ENCODE measurements at places on chromosomes 5 and 9. TPM values are rescaled to one million over a fixed set of nuclear protein-coding genes. Genes with fewer than 3 reads are reported as not detected.
A peak's percentile ranks its signal among the peaks of the same experiment; 100 is the strongest.

DNA sequence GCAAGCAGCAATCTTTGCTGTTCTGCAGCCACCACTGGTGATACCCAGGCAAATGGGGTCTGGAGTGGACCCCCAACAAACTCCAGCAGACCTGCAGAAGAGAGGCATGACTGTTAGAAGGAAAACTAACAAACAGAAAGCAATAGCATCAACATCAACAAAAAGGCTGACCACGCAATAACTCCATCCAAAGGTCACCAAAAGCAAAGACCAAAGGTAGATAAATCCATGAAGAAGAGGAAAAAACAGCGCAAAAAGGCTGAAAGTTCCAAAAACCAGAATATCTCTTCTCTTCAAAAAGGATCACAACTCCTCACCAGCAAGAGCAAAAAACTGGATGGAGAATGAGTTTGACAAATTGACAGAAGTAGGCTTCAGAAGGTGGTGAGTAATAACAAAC lies 23.4 kb downstream of the FRMD3 start:
- H3K36me3 ChIP-seq, result no peaks in the 10 kb centered on the region
- H3K4me3 ChIP-seq, result no peak overlapping the region
- H3K27ac ChIP-seq, result no peak overlapping the region
- no peaks in the 10 kb centered on the region for H3K4me1 ChIP-seq
- H3K27me3 ChIP-seq, result no peaks in the 10 kb centered on the region

DNA sequence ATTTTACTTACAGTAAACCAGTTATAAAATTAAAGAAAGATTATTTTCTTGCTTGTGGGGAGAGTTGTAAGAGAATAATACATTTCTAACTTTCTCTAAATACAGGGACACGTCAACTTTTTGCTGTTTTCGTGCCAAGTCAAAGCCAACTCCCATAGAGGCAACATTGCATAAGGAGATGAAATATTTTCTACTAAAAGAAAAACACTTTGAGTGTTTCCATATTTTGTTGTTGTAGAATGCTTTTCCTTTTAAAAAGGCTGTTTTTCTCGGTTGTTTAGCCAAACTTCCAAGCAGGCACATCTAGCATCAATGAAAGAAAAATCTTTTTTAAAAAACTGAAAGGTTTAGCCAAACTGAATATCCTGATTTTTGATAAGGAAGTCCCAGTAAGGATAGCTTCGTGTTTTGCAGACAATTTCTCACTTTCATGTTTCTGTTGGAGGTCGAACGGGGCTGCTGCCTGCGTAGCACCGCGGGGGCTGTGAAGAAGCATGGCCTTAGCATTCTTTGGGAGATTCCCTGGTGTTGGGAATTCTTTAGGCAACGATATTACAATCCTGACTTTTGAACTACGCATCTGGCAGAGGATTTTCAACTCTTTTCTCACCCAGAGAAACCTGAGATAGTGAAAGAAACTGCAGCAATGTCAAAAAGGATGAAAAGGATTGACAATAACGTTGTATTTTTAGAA lies 108.1 kb upstream of the FBXL7 start:
- H3K4me1 ChIP-seq, result no peaks in the 10 kb centered on the region

GRCh38 chr5:39639618-39640089 lies 214.9 kb upstream of the DAB2 start:
- no peak overlapping the region for H3K27ac ChIP-seq
- no peaks in the 10 kb centered on the region for H3K27me3 ChIP-seq
- no peaks in the 10 kb centered on the region for H3K4me1 ChIP-seq

- DNase-seq, result no peak
- H3K27me3 ChIP-seq, result no peaks in the 10 kb centered on the region
- no peak overlapping the region for H3K4me3 ChIP-seq
- no peak overlapping the region for H3K27ac ChIP-seq
- H3K36me3 ChIP-seq, result no peaks in the 10 kb centered on the region
- H3K4me1 ChIP-seq, result peaks cover 4% of the 10 kb centered on the region
Observed at GRCh38 chr5:55618318-55618717, 83.6 kb upstream of the PLPP1 start.

GRCh38 chr5:72387985-72388384 lies 67.8 kb downstream of the PTCD2 start:
- DNase-seq, result no peak
- H3K36me3 ChIP-seq, result no peaks in the 10 kb centered on the region

DNA sequence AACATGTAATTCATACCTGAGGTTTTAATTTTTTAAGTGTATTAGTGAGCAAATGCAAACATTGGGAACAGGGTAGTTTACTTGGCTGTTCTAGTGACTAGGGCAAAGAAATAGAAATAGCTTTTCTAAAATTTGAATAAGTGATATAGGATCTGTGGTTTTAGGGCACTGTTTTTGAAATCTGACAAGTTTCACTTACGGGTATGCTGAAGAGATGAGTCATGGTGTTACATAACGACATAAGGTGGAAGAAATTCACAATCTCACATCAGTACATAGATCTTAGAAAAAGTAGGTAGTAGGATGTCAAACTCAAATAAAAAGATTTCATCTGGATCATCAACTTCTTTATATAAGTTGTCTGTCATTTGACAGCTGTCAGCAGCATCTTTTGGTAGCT lies 772.3 kb downstream of the MAT2B start:
- H3K27ac ChIP-seq, result no peak overlapping the region
- no peak for DNase-seq
- no peaks in the 10 kb centered on the region for H3K36me3 ChIP-seq
- H3K27me3 ChIP-seq, result no peaks in the 10 kb centered on the region
- no peak overlapping the region for H3K4me3 ChIP-seq

DNA sequence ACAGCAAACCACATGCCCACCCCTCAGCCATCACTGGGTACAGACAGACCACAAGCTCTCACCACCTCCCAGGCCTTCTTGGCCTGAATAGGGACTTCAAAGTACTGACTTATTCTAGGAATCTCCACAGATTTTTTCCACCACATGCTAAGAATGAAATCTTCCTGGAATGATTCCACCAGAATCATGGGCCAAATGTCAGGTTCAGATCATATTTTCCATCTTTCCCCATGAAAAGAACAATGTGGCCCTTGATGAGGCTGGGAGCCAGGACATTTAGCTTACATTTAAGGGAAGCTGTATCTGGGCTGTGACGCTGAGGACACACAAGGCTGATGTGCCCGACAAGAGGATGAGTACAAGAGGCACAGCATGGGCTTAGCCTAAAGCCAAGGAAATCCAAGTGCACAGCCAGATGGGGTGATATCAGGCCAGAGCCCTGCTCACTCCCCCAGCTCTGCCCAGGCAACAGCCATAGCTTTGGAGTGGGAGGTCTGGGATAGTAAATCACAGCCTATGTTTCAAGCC lies 28.1 kb downstream of the ACSL6 start:
- DNase-seq, result no peak
- H3K27me3 ChIP-seq, result no peaks in the 10 kb centered on the region
- H3K27ac ChIP-seq, result no peak overlapping the region
- H3K4me1 ChIP-seq, result no peaks in the 10 kb centered on the region

- H3K4me1 ChIP-seq, result no peaks in the 10 kb centered on the region
- H3K36me3 ChIP-seq, result no peaks in the 10 kb centered on the region
- DNase-seq, result no peak
- H3K27me3 ChIP-seq, result no peaks in the 10 kb centered on the region
- no peak overlapping the region for H3K4me3 ChIP-seq
- H3K27ac ChIP-seq, result no peak overlapping the region
Observed at GRCh38 chr9:16918920-16919319, 48.5 kb upstream of the BNC2 start.

GRCh38 chr9:133700819-133701320 lies 37.3 kb downstream of the SARDH start:
- no peak for DNase-seq
- no peaks in the 10 kb centered on the region for H3K4me1 ChIP-seq
- H3K27me3 ChIP-seq, result no peaks in the 10 kb centered on the region
- no peak overlapping the region for H3K27ac ChIP-seq

- no peak overlapping the region for H3K4me3 ChIP-seq
- DNase-seq, result no peak
- H3K27ac ChIP-seq, result no peak overlapping the region
- H3K36me3 ChIP-seq, result no peaks in the 10 kb centered on the region
- no peaks in the 10 kb centered on the region for H3K27me3 ChIP-seq
Observed at GRCh38 chr5:157600252-157600651, 24.7 kb upstream of the ADAM19 start.

- no peak overlapping the region for H3K4me3 ChIP-seq
- no peaks in the 10 kb centered on the region for H3K36me3 ChIP-seq
- no peak overlapping the region for H3K27ac ChIP-seq
- no peak for DNase-seq
- peaks cover 19% of the 10 kb centered on the region for H3K4me1 ChIP-seq
Observed at GRCh38 chr5:107456281-107456715, 214.4 kb downstream of the EFNA5 start.

- H3K27ac ChIP-seq, result no peak overlapping the region
- DNase-seq, result no peak
- no peaks in the 10 kb centered on the region for H3K4me1 ChIP-seq
- no peak overlapping the region for H3K4me3 ChIP-seq
- H3K27me3 ChIP-seq, result no peaks in the 10 kb centered on the region
- no peaks in the 10 kb centered on the region for H3K36me3 ChIP-seq
Observed at GRCh38 chr9:16848179-16848578, 22.3 kb downstream of the BNC2 start.

DNA sequence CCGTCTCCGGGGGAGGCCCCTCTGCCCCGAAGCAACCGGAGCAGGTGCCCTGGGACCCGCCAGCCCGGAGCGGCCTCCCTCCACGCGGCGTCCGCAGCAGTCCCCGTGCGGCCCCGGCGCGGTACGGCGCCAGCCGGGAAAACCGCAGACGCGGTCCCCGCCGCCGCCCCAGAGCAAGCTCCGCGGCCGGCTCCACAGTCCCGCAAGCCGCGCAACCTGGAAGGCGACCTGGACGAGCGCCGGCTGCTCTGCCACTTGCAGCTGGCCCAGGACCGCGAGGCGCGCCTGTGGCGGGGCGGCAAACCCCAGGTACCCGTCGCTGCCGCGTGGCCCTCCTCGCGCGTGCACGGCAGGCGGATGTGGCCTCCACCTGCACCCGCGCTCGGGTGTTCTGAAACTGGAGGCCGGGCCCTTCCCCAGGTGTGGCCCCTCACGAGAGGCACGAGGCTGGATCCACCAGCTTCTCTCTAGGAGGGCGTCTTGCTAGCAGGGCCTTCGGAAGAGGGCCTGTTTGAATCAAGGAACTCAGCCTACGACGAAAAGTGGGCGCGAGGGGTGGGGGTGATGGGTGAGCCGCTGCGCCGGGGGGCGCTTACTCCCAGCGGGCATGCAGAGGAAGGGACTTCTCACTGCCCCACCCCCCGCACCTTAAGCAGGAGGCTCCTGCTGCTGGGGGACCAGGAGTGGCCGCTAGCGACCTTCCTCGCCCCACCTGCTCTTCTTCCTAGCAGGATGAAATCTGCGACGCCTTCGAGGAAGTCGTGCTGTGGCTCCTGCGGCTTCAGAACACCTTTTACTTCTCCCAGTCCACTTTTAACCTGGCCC lies 602 bp downstream of the CCNI2 start:
- peak overlapping the region; percentile 70 for H3K4me3 ChIP-seq
- H3K36me3 ChIP-seq, result no peaks in the 10 kb centered on the region
- no peak overlapping the region for H3K27ac ChIP-seq

- DNase-seq, result no peak
- no peak overlapping the region for H3K4me3 ChIP-seq
Observed at GRCh38 chr9:84811072-84811750, 141.7 kb downstream of the NTRK2 start.

- peaks cover 9% of the 10 kb centered on the region for H3K27me3 ChIP-seq
- no peaks in the 10 kb centered on the region for H3K36me3 ChIP-seq
- H3K4me3 ChIP-seq, result no peak overlapping the region
- no peaks in the 10 kb centered on the region for H3K4me1 ChIP-seq
Observed at GRCh38 chr5:174585472-174585871, 138.9 kb upstream of the MSX2 start.

- DNase-seq, result no peak
- no peaks in the 10 kb centered on the region for H3K4me1 ChIP-seq
- H3K36me3 ChIP-seq, result no peaks in the 10 kb centered on the region
- no peak overlapping the region for H3K27ac ChIP-seq
Observed at GRCh38 chr9:18490641-18491370, 16.9 kb downstream of the ADAMTSL1 start.

DNA sequence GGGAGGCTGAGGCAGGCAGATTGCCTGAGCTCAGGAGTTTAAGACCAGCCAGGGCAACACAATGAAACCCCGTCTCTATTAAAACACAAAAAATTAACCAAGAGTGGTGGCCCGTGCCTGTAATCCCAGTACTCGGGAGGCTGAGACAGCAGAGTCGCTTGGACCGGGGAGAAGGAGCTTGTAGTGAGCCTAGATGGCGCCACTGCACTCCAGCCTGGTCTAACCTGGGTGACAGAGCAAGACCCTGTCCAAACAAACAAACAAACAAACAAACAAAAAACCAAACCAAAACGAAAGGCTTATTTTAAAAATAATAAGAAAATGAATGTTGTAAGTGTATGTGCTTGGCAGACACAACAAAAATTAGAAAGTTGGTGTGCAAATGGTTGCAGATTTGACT lies 536.3 kb upstream of the PTPRD start:
- H3K27me3 ChIP-seq, result no peaks in the 10 kb centered on the region
- H3K4me3 ChIP-seq, result no peak overlapping the region
- peak; percentile 84 for DNase-seq
- no peaks in the 10 kb centered on the region for H3K36me3 ChIP-seq
- H3K27ac ChIP-seq, result no peak overlapping the region

DNA sequence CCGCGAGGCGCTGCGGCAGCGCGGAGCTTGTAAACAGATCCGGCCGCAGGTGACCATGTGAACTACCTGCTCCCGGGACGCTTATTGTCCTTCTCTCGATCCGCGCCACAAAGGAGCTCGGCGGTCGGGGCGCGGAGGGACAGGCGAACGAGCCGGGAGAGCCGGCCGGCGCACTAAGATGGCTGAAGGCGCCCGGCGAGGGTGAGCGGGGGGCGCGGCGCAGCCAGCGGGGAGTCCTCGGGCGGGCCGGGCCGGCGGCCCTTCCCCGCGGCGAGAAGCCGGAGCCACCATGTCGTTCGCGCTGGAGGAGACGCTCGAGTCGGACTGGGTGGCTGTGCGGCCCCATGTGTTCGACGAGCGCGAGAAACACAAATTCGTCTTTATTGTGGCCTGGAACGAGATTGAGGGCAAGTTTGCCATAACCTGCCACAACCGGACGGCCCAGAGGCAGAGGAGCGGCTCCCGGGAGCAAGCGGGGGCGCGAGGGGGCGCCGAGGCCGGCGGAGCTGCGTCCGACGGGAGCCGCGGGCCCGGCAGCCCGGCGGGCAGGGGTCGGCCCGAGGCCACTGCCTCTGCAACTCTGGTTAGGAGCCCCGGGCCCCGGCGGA lies 535 bp downstream of the JMY start:
- peak overlapping the region; percentile 79 for H3K27ac ChIP-seq
- peak; percentile 81 for DNase-seq
- H3K27me3 ChIP-seq, result no peaks in the 10 kb centered on the region
- H3K36me3 ChIP-seq, result no peaks in the 10 kb centered on the region
- H3K4me3 ChIP-seq, result peak overlapping the region; percentile 94

Gene LPAR1
- 7.0 TPM for total RNA-seq

Gene CAVIN4
- 5.7 TPM for total RNA-seq

Gene ANKRD34B
- 0.09 TPM for total RNA-seq

Gene BTNL8
- total RNA-seq, result not detected

Gene FLT4
- 7.4 TPM for total RNA-seq

Gene ITK
- 0.38 TPM for total RNA-seq

Gene SOHLH1
- total RNA-seq, result not detected

Data from endodermal cell (in vitro differentiated cells).